ENCODE measurements at places on chromosomes 3 and 15. TPM values are rescaled to one million over a fixed set of nuclear protein-coding genes. Genes with fewer than 3 reads are reported as not detected.

DNA sequence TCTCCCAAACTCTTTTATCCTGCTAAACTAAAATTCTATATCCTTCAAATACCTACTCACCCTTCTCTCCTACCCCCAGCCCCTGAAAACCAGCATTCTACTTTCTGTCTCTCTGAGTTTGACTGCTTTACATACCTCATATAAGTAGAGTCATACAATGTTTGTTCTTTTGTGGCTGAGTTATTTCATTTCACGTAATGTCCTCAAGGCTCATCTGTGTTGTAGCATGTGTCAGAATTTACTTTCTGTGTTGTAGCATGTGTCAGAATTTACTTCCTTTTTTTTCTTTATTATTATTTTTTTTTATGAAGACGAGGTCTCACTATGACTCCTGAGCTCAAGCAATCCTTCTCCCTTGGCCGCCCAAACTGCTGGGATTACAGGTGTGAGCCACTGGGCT is 20.1 kb downstream of the IFT122 start:
- no peak for DNase-seq

DNA sequence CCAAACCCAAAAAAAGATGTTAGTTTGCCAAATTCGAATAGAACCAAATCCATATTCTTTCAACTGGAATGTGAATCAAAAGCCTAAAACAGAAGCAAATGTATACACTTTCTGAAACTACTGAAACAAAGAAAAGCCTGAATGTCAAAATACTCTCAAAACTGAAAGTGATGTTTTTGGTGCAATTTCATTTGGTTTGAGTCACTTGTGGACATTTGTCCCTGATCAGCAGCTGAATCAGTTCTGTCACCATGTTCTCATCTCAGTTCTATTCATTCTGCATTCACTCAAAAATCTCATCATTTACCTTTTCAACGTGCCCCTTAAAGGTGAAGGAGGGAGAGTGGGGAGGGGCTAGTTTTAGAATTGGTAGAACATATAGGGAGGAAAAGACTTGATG is 266.8 kb downstream of the ABHD5 start:
- DNase-seq: no peak

DNA sequence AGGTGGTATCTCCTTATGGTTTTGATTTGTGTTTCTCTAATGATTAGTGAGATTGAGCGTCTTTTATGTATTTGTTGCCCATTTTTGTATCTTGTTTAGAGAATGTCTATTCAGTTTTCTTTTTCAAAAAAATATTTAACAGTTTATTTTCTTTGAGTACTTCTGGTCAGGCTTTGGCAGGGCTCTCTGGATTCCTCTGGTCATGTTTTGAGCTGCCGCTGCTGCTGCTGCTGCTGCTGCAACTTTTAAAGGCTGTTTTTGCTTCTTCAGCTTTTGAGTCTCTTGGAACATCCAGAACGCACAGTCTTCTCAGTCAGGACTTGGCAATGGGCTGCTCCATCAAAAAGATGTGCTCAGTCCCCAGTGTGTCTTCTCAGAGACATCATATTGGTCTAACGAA is 40.1 kb downstream of the REC114 start:
- DNase-seq: no peak

GRCh38 chr3:58639001-58639400 is 27.6 kb downstream of the FAM3D start:
- DNase-seq: no peak

SYNPR gene
- polyA plus RNA-seq: 0.13 TPM

Data from left lung (tissue), 14 donors.